ENCODE measurements at places on chromosomes 12 and 14.

DNA sequence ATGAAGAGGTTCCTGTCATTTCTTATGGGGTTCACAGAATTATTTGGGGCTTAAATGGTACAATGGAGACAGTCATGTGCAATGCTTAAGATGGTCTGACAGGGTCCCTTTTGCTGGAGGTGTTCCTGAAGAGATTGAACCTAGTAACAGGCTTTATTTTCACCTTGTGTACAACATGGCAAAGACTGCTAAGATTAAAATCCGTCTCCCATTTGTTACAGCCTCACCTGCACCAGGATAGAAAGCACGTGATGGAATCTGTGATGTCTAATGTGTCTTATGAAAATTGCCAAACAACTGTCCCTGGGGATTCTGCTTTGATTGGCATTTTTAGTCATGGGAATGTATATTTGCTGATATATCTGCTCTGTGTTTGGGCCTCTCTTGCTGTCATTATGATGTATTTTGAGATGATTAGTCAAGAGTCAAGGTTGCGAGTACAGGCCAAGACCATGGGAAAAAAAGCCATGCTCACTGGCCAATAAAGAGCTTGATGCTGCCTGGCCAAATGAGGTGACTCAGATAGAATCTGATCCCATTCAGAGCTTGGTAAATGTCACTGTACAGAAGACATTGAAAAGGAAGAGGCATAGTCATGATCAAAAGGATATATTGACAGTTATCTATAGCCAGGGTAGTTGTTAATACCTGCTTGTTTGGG, 96.1 kb downstream of the FLRT2 start:
- DNase-seq: peak; percentile 60

GRCh38 chr14:78970677-78971076, 800.5 kb downstream of the NRXN3 start:
- DNase-seq: no peak

DNA sequence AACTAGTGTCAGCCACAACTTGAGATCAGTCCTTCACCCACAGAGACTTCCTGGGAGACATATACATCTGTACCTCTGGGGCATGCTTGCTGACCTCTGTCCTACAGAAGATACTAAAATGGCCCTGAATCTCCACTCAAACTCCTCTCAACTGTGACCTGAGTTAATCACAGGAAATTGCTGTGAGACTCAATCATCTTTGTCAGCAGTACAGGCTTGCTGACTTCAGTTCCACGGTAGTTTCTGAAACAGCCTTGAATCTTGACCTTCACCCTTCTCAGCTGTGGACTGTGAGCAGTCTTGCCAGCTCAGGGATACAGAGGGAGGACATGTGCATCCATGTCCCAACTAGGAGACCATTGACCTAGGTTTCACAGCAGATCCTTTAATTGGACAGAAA, 1.4 kb upstream of the KLRC1 start:
- DNase-seq: peak; percentile 12

DNA sequence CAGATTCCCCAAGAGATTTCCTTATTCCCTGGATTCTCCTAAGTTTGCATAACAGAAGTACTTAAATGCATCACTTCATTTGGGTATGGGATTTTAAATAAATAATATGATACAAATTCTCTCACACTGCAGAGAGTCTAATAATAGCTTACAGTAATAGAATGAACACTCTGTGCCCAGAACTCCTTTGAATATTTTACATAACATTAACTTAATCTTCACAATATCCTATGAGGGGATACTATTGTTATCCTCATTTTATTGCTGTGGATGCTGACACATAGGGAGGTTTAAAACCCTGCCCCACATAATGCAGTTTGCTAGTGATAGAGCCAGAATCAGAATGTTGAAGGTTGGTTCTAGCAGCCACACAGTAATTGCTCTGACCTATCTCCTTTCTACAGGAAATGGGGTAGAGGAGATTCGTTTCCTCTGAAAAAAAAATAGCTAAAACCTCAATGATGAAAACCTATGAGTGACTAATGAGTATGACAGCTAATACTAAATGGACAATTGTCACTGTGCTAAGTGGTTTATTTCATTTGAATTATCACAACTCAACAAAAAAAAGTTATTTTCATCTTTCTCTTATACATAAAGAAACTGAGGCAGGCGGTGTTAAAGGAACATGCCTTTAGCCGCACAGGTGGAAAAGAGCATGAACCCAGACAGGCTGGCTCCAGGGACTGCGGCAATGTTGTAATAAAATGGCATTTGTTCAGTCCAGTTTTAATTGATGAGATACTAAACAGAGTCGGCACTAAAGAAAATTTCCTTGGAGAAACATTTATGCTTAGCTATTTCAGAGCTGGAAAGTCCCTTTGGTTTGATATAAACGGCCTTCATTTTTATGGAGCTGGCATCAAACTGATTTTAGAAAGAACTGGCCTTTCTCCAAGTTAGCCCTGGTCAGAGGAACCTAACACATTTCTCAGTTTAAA, 880.9 kb downstream of the NRXN3 start:
- DNase-seq: no peak

- DNase-seq: no peak
These were observed 5.2 kb downstream of the KRAS start for GRCh38 chr12:25245491-25245890.

DNA sequence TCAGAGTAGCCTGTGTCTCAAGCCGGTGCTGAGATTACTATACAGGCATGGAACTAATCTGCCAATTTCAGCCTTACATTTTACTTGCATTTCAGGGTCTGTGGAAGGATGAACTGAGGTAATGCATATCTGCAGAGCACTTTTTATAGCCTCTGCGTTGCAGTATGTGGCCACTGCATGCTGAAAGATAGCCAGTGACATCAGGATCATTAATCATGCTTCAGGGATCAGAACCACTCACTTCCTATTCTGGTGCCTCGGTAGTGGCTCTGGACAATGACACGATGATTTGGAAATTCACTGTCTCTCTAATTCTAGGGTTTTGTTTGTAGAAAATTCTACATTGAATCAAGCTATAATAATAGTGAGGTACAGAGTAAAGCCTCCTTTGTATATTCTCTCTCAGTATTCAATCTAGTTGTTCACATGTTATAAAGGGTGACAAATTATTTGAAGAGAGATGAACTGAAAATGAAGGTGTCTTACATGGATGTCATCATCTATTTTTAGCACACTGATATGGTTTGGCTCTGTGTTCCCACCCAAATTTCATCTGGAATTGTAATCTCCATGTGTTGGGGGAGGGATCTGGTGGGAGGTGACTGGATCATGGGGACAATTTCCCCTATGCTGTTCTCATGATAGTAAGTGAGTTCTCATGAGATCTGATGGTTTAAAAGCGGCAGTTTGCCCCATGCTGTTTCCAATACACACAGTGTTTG, 554.3 kb upstream of the MIS18BP1 start:
- no peak for DNase-seq

GRCh38 chr14:71136386-71137060, 229.3 kb downstream of the PCNX1 start:
- DNase-seq: no peak

All from fibroblast of mammary gland (primary cell).